ENCODE measurements at places on chromosomes 16 and 17.

- DNase-seq = no peak
These were observed at the start of gene GJD3 for GRCh38 chr17:40364121-40364861. GJD3 (minus strand) TSS chr17:40364737; CDS start chr17:40363815, 922 bp downstream.

- peak; percentile 75 for DNase-seq
These were observed 14.8 kb upstream of the PVALEF start for GRCh38 chr17:81150377-81151077.

DNA sequence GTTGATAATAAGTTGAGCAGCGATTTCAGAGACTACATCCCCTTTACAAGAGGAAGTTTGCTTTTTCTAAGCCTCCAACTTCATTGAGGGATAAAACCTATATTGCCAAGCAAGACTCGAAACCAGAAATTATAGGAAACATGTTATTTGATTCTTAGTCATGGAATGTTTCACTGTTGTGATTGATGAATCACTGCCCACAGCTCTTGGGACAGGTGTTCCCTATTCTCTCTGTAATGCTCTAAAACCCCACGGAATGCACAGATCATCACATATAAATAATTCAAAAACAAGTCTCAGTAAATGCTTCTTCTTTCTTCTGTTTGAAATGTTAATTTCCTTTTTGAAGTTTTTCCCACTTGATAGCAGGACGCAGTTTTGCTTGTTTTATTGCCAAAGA lies 809.5 kb upstream of the GOT2 start:
- no peak for DNase-seq

DNA sequence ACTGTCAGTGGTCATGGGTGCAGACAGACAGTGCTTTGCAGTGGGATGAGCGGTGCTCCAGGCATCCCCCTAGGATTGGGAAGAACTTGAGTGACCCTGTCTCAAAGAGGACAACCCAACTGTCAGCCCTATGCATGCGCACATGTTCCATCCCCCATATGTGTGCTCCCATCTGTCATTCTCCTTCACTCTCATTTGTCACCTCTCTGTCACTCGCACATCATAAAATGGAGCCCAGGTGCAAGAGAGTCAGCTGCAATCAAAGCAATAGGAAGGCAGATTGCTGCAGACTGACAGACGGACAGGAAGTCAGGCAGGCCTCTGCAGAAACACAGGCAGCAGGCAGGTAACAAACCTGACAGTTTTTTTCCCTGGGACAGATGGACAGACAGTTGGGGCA lies 101.8 kb upstream of the CCL1 start:
- no peak for DNase-seq

DNA sequence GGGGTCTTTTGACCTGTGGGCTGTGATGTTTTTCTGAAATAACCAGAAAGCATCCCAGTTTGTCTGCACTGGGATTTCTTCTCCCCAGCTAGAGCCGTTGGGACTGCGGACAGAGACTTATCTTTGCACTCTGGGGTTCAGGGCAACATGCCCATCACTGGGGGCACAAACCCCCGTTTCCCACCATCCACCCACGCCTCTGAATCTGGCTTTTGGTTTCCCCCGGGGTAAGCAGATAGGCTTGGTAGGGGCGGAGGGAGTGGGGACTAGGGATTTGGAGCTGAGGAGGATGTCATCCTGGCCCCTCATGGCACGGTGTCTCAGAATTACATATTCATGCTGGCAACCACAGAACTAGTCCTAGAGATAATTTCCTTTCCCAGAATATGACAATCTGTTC lies 68.6 kb downstream of the CCDC182 start:
- no peak for DNase-seq

DNA sequence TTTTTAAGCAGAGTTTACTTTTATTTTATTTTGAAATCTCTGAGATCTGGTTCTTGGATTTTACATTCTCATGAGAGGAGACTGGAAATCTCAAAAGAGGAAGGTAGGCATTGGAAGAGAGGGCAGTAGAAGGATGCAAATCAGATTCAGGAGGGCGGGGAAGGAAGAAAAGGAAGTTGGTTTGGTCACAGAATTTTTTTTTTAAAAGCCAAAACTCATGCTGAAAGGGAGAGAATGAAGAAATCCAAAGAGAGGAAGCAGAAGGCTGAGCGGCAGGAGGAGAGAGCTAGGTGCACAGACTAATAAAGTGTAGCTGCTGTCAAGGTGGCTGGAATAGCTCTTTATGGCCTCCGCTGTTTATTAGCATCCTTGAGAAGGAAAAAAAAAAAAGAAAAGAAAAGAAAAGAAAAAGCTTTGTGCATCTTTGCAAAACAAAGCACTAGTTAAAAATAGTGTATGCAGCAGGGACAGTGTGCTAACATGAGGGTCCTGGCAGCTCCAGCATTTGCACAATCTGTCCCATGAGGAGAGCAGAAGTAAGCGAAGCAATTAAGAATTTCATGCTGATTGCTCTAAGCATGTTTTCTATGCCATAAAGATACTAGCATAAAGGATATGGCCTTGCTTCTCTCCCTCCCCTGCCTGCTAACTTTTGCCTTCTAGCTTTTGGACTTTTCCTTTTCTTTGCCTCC lies 194.2 kb downstream of the ZFHX3 start:
- peak; percentile 61 for DNase-seq

DNA sequence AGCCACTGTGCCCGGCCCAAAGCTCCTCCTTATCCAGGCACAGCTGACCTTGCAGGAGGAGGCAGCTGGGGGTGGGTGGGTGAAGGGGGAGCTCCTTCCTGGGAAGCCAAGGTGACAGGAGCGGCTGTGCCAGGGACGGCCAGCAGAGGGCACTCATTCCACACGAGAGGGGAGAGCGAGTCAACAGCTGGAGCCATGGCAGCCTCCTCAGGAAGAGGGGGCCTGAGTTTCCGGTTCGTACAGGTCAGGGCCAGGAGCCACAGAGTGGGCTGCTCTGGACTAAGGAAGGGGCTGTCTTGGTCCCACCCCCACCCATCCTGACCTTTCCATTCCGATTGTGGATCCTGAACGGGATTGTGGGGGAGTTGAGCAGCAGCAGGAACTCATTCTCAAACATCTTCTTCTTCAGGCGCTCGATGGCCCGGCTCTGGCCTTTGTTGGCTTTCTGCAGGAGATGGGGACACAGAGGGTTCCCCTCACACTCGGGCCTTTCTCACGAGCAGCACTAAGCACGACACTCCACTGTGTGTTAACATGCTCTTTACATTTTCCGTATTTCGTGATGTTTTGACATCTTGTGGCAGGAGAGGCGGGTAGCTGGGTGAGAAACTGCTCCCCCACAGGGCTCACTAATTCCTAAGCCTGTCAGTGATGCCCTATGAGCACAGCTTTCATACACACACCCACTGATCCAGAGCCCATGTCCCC lies 61.6 kb downstream of the TIMM22 start:
- DNase-seq = peak; percentile 68

DNA sequence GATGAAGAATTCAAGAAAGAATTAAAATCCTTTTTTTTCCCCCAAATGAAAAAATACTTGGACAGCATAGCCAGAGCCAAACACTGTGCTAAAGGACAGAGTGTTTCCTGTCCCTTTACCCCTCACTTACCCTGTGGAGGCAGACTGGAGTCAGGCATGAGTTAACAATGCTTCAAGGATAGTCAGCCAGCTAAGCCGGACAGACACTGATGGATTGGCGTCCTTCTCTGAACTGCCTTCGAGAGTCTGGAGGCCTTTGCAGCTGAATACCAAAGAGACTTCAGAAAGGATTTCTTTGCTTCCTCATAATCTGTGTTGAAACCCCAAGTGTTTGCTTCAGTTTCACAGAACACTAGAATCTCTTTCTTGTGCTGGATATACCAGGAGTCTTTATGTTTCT lies 4.6 kb downstream of the METTL9 start:
- peak; percentile 64 for DNase-seq

DNA sequence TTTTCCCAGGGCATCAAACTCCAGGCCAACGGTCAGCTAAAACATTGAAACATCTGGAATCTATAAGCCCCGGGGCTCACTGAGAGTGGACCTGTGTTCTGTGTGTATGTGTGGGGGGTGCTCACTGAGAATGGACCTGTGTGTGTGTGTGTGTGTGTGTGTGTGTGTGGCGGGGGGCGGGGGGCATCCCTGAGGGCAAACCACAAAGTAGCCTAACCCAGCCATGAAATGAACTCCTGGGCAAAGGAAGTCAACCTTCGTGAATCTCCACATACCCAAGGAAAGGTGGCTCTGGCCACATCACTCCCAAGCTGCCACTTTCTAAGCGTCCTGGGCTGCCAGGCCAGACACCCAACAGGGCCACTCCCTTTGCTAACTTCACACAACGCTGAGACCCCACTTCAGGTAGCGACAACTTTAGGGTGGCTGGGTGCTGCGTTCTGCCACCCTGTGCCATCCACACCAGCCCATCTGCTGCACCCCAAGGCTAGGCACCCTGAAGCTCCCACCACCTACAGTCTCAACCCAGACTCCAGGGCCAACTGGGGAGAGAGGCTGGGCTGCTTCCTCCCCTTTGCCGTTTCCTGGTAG lies 1.6 kb downstream of the MAFG start:
- no peak for DNase-seq

DNA sequence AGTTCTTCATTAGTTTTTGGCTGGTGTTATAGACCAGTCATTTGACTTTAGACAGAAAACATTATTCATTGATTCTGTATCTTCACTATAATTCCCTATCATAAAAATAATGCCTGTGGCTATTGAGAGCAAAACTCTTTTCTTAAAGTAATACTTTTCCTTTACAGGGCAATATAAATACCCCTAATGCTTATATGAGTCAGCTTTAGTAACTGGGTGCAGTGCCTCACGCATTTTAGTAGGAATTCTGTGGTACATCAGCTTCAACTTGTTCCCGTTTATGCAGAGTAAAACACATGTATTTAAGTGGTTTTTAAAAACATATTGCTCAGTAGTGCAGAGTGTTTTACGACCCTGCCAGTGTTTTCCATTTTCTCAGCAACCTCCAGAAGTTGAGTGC lies 68.1 kb downstream of the SEC14L1 start:
- DNase-seq = no peak

DNA sequence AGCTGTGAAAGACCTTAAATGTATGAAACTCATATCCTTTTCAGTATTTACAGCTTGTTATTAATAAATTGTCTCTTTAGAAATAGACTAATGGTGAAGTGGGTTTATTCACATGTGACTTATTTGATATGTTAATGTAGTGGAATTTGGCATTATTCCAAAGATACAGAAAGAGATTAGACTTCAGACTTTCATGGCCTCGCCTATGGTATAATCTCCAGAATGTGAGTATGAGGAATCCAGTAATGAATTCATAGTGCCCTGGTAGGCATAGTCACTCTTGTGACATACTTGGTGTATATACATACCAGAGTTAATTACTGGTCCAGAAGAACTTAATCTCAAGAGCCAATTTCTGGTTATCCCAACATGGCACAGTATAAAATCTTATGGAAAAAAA lies 72.7 kb downstream of the OMG start:
- DNase-seq = no peak

- DNase-seq = peak; percentile 90
These were observed 14.0 kb downstream of the SRCIN1 start for GRCh38 chr17:38591759-38592241.

- no peak for DNase-seq
These were observed 1.5 kb downstream of the FOXN1 start for GRCh38 chr17:28507567-28508203.

GRCh38 chr17:74796866-74797265 lies 20.7 kb upstream of the NAT9 start:
- no peak for DNase-seq

DNA sequence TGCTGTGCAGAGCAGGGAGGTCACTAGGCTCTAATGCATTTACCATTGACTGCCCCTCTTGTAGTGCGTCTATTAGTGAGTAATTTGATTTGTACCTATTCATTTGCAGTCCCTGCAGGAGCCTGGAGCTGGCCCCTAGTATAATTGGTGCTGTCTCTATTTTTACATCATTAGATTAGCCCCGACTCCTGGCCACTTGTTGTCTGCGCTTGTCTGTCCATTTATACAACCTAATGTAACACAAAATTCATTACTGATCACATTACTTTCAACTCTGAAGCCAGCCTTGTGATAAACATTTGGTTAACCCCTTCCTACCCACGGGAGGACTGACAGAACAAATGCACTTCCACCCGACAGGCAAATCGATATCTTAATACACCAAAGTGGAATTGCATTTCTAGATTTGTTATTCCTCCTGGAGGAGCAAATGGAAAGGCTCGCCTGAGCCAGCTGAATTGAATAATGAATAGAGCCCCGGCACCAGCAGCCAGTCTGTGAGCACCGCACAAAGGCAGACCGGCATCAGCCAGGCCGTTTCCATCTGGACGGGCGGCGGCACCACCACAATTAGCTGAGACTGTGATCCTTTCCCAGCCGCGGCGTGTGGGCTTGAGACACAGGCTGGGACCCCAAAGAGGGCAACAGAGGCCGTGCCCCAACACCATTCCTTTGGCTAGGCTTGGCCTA lies 18.7 kb upstream of the TBX2 start:
- no peak for DNase-seq

- DNase-seq = no peak
These were observed 1.9 kb downstream of the GIT1 start for GRCh38 chr17:29587591-29587990.

Measured in inflammatory macrophage (primary cell).